Activated CD4-positive, alpha-beta T cell treated with anti-CD3 and anti-CD28 coated beads, Interleukin-2, amount 10 ng/mL, durations not matched to agents 7 days and 5 days (primary cell): ENCODE measurements at places on chromosomes 2 and 18.

DNA sequence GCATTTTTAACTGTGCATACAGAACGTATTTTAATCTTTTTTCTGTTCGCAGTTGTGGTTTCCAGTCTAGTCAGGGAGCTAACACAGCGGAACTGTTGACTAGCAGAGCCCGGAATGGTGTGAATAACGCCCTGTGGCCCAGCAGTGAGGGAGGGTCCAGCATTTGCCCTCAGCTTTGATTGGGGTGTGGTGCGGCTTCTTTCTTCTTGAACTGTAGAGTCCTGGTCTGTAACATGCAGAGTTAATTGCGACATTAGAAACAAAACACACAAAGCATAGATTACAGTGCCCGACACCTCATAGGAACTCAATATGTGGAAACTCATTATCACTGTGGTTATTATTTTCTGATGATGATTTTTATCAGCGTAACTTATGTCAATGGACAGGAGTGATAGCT lies 253.6 kb downstream of the SOX11 start:
- DNase-seq, result no peak

DNA sequence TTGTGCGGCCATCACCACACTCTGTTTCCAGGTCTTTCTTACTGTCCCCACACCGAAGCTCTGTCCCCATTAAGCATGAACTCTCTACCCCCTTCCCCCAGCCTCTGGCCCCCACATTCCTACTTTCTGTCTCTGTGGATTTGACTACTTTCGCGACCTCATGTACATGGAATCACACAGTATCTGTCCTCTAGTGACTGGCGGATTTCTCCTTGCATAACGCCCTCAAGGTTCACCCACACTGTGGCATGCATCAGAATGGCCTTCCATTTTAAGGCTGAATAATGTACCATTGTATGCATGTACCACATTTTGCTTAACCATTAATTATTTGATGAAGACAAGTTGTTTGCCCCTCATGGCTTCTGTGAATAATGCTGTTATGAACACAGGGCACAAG lies 467.6 kb upstream of the HS6ST1 start:
- no peak for DNase-seq

GRCh38 chr18:6784046-6784445 lies 54.5 kb downstream of the ARHGAP28 start:
- DNase-seq, result no peak

DNA sequence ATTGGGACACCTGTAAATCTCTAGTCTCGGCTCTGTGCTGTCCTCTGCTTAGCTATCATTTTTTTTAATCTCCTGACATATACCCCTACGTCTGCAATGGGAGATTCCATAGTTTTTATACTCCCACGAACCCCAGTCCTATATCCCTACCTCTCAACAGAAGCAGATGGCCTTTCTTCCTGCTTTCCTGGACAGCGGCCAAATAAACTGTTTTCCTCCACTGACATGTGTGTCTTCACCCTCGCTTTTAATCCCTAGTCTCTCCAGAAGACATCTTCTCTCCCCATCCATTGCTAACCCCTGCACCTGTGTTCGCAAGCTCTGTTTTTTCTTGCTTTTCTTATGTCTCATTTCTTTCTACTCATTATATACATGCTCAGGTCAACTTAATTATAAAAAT lies 395.4 kb downstream of the EPHA4 start:
- no peak for DNase-seq

GRCh38 chr18:46482831-46483230 lies 174.2 kb downstream of the LOXHD1 start:
- DNase-seq, result no peak

GRCh38 chr2:96907115-96908041 lies 37.5 kb upstream of the SEMA4C start:
- no peak for DNase-seq

- no peak for DNase-seq
Measured at GRCh38 chr2:208985644-208986043, 438.2 kb upstream of the MAP2 start.

GRCh38 chr2:74414441-74414840 lies 7.0 kb downstream of the C2orf81 start:
- no peak for DNase-seq

- peak; percentile 69 for DNase-seq
Measured at GRCh38 chr2:88350331-88351248, 101.9 kb downstream of the FOXI3 start.

- no peak for DNase-seq
Measured at GRCh38 chr2:58130238-58130637, 83.6 kb downstream of the VRK2 start.

- DNase-seq, result no peak
Measured at GRCh38 chr18:56541340-56541739, 97.1 kb downstream of the TXNL1 start.

DNA sequence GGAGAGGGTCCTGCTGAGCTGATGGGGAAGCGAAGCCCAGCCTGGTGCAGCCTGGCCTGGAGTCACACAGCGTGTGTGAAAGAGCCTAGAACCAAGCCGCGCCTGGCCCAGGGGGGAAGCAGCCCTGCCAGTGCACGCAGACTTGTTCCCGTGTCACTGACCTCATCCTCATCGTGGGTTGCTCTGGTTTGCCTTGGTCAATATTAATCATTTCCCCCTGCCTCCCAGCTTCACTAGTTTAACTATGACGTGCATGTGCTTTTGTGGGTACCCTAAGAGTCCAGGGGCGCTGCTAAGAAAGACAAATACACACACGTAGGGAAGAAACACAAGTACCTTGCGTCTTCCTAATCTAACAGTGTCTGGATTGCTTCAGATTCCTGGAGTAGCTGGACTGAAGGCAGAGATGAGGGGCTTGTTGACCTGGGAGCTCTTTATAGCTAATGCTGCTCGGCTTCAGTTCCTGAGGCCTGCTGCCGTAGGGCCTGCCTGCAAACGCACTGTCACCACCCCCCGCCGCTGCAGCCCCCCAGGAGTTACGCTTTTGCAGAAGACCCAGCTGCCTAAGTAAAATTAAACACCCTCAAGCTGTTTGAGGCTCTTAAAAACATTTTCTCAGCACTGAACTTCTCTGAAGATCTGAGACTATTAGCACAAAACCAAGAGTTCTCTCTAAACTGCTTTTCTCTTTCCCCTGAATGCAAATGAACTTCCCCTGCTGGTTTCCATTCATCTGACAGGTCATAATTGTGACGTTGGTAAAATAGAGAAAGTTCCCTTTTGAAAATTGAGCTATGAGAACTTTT lies 159.2 kb downstream of the FAM210A start:
- no peak for DNase-seq

- no peak for DNase-seq
Measured at GRCh38 chr2:192729369-192729768, 534.6 kb upstream of the TMEFF2 start.

DNA sequence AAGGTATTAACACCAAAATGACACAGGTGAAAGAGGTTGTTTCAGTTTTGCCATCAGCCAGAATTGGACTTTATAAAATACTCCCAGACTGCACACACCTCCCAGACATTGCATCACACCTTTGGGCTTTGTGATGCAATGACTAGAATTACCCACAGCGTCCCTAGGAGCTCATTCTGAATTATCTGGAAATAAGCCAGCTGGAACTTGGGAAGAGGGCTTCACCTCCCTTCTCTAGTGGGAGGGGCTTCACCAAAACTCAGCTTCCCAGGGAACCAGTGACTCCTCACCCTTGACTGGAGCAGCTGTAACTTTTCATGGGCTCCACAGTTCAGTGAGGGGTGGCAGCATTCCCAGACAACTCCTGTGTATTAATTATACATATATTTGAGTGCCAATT lies 83.1 kb upstream of the BZW1 start:
- no peak for DNase-seq

- DNase-seq, result peak; percentile 50
Measured at GRCh38 chr2:32009516-32010256, 1.1 kb downstream of the MEMO1 start.

- DNase-seq, result no peak
Measured at GRCh38 chr2:111712361-111712760, 171.6 kb downstream of the ANAPC1 start.

DNA sequence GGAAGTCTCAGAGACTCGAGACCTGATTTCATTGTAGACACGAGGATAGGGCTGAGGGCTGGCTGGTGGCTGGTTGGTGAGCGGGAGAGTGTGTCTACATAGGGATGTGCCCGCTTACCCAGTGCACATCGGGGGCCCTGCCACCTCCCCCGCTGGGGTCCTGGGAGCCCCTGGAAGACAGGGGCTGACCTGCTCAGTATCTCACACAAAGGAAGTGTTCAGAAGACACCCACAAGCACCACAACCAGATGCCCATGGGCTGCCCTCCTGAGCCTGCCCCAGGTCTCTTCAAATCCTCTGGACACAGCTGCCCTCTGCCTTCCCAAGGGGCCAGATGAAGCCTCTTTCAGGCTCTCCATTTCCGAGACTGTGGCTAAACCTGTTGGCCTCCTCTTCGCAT lies 43.1 kb downstream of the MYCN start:
- DNase-seq, result no peak

GRCh38 chr2:195572895-195573683 lies 83.9 kb upstream of the SLC39A10 start:
- DNase-seq, result no peak

GRCh38 chr2:121064186-121064585 lies 220.8 kb downstream of the TFCP2L1 start:
- no peak for DNase-seq

GRCh38 chr2:71466301-71467179 lies 13.2 kb downstream of the DYSF start:
- no peak for DNase-seq

GRCh38 chr2:170601489-170601888 lies 113.6 kb upstream of the SP5 start:
- DNase-seq, result no peak

- DNase-seq, result peak; percentile 33
Measured at GRCh38 chr2:177983183-177983788, 89.3 kb downstream of the PDE11A start.

DNA sequence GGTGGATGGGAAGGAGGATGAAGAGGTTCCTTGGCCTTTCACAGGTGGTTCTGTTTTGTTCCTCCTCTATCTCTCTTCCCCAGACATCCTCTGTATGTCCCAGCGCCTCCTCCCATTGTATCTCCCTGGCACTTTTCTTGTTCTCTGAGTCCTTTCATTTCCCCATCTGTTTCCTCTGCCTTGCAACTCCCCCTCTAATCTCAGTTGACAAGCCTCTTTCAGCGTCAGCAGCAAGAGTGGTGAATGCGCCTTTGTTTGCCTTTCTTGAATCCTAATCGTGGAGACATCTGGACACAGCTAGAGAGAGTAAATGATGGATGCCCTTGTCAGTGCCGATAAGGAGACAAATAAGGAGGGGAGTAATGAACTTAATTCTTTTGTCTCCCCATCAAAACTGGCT lies 167.0 kb downstream of the NDUFA10 start:
- no peak for DNase-seq

- DNase-seq, result no peak
Measured at GRCh38 chr2:42969231-42970150, 177.1 kb upstream of the HAAO start.

DNA sequence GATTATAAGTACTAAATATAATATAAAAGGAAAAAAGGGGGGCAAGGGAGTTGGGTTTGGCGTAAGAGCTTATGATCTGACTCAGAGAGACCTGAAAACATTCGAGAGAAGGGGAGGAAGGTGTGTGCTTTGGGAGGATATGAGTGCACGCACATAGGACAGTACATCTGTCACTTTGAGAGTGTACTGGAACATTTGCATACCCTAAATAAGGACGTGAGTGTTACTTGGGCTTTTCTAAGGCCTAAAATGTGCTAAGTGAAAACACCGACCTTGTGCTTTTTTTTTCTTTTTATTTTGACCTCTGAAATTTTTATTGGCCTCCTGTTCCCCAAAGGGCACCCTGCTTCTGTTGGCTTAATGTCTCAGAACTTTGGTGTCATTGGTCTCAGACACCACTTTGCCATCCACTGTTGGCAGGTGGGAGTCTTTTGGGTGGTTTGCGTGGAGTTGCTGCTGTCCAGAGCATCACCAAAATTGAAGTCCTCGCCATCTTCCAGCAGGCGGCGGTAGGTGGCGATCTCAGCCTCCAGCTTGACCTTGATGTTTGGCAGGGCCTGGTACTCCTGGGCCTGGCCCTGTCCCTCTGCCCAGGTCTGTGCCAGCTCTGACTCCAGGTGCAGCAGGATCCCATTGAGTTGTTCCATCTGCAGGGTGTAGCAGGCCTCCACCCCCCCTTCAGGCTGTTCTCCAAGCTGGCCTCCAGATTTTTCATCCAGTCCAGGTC lies 57.7 kb downstream of the CD28 start:
- peak; percentile 18 for DNase-seq

DNA sequence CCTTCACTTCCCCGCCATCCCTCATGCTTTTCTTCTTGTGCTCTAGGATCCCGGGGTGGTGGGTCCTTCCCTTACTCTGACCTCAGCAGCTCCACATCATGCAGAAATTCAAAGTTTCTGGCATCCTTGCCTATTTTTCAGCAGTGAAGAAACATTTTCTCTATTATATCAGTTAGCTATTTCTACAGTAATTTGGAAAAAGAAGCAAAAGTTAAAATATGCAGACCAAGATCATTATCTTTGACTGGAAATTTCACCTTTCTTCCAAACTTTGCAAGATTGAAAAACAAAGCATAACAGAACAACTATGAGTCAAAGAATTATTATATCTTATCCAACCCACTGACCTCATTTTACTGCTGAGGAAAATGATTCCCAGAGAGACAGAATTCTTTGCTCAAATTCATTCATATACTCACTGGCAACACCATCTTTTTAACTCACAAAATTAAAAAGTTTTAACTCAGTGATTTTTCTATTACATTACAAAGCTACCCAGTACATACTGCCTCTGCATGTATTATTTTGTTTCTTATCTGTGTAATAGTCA lies 40.5 kb downstream of the ANTXR1 start:
- DNase-seq, result no peak

GRCh38 chr2:44918095-44918775 lies 23.3 kb upstream of the SIX3 start:
- no peak for DNase-seq
